ENCODE measurements at places on chromosomes 16 and 17. TPM values are rescaled to one million over a fixed set of nuclear protein-coding genes. Genes with fewer than 3 reads are reported as not detected.

- peak; percentile 39 for DNase-seq
Measured at GRCh38 chr16:89453501-89454321, 36.6 kb downstream of the ANKRD11 start.

DNA sequence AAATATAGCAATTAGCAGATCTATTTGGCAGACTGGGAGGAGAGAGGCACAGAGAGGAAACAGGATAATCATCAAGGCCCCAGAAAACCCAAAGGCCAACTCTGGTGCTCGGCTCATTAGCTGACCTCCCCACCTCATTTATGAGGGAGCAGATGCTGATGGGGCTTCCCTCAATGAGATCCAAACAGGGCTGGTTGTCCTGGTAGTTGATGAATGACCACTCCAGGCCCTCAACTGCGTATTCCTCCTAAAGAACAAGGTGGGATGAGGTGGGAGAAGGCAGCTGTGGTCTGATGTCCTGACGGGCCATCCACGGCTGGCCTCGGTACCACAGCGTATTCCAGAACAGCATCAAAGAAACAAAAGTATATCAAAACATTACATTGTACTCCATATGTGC is 20.8 kb downstream of the ZNHIT3 start:
- no peak for DNase-seq

- no peak for DNase-seq
Measured at GRCh38 chr17:73142872-73143381, 21.9 kb upstream of the SSTR2 start.

DNA sequence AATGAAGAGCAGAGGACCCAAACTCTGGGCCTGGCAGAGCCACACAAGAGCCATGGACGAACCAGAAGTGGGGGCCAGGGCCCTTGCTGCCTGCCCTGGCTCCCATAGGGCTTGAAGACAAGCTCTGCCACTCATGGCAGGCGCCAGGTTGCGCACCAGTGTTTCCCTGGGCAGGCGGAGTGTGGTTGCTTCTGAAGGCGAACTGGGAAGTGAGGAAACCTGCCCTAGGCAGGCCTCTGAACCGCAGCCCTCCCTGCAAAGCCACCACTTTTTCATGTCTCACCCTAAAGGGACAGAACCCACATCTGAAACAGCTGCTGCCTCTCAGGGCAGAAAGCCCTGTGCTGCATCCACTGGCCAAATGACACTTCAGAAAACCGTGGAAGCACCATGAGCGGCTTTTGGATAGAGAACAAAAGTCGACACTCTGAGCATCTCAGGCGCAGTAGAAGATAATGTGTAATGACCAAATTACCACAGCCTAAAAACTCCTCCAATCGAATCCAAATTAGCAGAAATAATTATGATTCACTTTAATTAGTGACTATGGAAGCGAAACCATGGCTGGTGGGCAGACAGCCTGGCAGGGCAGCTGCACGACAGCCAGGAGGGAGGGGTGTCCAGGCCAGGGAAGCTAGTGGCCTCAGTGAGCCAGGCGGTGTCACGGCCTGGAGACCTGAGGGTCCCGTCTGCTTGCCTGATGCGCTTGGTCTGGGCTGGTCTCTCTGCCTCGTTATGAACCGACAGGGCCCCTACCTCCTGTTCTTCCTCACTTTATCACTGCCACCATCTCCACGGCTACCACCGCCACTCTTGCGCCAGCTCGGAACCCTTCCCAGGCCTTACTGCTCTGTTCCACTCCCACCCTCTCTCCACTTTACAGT is 59.1 kb downstream of the PRMT7 start:
- DNase-seq, result peak; percentile 50

DNA sequence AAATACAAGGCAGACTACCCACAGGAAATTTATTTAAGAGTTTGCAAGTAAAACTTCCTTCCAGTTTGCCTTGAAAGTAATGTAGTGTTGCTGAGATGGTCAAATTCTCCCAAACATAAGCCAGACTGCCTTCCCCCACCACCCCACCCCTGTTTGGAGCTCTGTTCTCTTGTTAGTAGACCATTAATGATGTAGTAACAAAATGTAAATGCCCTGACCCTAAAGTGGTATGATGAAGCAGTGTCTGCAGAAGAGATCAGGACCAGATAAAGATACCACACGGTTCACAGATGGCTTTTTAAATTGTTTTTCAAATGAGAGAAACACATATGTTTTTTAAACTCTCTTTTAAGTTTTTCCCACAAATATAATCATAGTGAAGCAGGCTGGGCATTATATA is 136.4 kb upstream of the TMEM97 start:
- no peak for DNase-seq

DNA sequence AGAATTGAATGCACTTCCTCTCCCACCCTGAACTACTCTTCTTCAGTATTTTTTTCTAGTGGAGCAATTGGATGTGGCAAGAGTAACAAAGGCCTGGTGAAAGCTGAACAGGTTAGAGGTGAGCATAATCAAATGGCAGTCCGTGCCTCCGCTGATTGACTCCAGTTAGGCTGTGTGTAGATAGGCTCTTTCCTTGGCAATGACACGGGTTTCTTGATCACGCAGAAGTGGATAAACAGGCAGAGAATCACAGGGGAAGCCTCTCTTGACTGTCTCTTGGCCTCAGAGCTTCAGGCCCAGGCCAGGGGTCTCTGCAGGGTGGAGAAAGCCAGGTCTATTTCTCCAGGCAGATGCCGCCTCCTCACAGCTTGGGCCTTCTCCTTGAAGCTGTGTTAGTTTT is 4.2 kb downstream of the CD300LB start:
- DNase-seq, result no peak

DNA sequence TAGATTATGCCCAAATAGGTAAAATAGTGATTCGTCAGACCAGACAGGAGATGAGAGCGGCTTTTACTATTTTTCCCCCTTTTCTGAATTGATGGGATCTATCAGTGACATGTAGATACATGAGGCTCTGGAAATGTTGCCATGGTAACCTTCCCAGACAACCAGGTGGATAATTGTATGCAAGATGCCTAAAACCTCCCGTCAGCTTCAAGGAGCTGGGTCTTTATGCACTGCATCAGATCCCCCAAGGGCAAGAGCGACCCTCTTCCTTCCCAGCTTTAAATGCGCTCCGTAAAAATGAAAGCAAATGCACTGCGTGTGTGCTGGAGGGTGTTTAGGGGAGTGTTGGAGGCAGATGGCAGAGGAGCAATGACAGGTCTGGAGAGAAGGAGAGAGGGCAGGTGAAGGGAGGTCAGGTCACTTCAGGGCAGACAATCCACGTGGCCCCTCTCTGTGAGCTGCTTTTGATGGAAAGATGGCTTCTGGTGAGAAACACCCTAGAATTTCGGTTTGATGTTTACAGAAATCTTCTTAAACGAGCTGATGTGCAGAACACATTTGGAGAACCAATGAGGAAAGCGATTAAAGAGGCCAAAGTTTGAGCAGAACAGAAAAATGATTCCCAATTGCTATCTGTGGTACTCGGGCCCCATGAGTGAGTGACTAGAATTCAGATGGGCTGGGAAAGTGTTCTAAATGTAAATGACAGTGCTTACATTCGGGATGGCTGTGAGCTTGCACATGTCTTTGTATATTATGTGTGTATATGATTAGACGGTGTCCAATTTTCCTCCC is 461.7 kb upstream of the HSBP1 start:
- no peak for DNase-seq

SLC35G6 gene
- not detected for polyA plus RNA-seq

ZNF469 gene
- polyA plus RNA-seq, result 0.65 TPM

- no peak for DNase-seq
Measured at GRCh38 chr16:2252806-2253148, 1.4 kb upstream of the ECI1 start.

GRCh38 chr17:58617563-58617962 is 74.3 kb downstream of the TEX14 start:
- DNase-seq, result no peak

- DNase-seq, result no peak
Measured at GRCh38 chr17:64648234-64648633, 13.9 kb downstream of the SMURF2 start.

DNA sequence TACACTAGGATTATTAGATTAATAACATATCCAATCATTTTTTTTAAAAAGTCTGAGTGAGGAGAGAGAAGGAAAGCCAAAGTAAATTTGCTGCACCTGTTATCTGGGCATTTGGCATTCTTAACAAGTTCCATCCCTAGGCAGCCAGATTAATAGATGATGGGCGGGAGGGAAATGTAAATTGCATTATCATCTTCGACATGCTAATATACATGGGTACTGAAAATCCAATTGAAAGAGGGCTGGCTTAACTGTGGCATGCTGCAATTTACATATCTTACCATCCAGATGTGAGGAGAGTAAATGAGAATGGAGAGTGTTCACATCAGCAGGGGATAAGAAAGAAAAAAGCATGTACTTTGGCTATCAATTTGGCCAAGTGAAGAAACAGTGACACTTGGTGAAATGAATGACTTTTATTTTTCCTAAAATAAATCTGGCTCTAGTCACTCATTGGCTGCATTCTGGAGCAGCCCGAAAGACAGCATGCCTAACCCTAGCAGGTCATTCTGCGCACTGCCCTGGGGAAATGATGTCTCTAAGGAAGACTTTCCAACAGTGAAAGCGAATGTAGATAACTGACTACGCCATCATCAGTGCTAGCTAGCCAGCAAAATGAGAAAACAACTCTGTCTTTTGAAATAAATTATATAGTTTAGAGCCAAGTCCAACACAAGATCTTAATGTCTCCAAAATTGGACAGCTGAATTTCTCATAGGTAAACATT is 57.9 kb downstream of the HYDIN start:
- DNase-seq, result no peak

- peak; percentile 46 for DNase-seq
Measured at GRCh38 chr17:31373150-31374093, 18.1 kb upstream of the RAB11FIP4 start.

EFNB3 gene
- polyA plus RNA-seq, result not detected

GRCh38 chr17:965311-965989 is 14.1 kb downstream of the NXN start:
- no peak for DNase-seq

DNA sequence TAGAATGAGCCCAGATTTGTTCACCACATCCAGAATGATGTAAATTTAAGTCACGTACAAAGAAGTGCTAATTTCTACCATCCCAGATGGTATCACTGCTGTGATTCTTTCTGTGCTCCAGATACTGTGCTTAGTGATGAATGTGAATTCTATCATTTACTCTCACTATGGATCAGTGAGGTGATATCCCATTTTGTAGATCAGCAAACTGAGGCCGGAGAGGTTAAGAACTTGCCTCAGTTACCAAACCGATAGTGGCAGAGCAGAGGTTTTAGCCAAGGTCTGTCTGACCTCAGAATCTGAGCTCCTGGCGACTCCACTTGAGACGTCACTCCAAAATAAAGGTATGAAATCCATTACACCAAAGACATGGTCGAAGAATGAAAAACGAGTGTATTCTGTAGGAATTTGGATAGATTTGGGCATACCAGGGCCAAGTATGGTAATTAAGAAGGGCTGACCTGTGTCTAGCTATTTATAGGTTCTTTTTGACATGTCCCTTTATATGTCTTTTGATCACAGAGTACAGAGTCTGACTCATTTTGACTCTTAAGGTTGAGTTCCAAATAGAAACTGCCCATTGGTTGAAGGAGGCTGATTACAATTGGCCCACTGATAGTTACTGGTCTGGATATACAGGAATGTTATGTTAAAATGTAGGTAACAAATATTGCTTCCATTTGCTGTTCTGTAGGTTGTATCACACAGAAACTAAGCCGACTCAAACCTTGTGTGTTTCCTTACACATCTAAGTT is 10.0 kb downstream of the MAP2K6 start:
- DNase-seq, result no peak

- no peak for DNase-seq
Measured at GRCh38 chr16:71600822-71601221, 23.9 kb upstream of the TAT start.

DNA sequence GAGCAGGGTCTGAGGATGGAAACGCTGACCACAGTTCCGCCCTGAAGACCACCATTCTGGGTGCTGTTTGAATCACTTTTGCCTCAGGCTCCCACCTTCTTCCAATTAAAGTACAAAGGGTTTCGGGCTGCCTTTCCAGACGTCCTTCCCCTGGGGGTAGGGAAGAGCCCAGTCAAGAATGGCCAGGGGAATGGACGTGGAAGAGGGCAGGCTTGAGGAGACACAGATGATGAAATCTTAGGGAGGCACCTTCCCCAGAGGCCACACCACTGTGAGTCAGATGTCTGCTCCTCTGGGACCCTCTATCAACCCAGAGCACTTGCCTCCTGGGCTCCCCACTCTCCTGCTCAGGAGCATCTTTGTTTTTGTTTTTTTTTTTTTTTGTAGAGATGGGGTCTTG is 27.5 kb upstream of the MTSS2 start:
- DNase-seq, result no peak

DNA sequence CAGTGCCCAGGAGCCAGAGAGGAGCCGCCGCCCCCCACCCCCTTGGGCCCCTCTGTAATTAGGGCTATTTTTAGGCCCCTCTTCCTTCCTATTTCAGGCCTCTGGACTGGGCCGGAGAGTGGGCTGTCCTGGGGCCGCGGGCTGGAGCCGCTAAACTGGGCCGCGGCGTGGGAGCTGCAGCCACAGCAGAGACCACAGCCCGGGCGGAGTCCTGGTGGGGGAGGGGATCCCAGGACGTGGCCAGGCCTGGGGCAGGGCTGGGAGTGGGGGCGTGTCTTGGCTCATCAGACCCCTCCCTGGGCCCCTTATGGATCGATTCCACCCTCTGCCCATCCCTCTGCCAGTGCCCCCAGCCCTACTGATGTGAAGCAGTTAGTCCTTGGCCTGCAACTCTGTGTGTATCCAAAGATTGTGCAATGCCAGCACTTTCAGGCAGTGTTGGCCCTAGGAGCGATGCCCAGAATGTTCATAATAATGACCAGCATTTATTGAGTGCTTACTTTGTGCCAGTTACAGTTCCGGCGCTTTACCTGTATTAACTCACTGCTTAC is 15.0 kb upstream of the TAC4 start:
- no peak for DNase-seq

- no peak for DNase-seq
Measured at GRCh38 chr16:69520800-69521602, 44.8 kb upstream of the NFAT5 start.

GRCh38 chr17:58204796-58205195 is 12.3 kb downstream of the EPX start:
- no peak for DNase-seq

MRPS23 gene
- 38.1 TPM for polyA plus RNA-seq

- DNase-seq, result no peak
Measured at GRCh38 chr17:49577650-49577934, 1.9 kb downstream of the NXPH3 start.

DNA sequence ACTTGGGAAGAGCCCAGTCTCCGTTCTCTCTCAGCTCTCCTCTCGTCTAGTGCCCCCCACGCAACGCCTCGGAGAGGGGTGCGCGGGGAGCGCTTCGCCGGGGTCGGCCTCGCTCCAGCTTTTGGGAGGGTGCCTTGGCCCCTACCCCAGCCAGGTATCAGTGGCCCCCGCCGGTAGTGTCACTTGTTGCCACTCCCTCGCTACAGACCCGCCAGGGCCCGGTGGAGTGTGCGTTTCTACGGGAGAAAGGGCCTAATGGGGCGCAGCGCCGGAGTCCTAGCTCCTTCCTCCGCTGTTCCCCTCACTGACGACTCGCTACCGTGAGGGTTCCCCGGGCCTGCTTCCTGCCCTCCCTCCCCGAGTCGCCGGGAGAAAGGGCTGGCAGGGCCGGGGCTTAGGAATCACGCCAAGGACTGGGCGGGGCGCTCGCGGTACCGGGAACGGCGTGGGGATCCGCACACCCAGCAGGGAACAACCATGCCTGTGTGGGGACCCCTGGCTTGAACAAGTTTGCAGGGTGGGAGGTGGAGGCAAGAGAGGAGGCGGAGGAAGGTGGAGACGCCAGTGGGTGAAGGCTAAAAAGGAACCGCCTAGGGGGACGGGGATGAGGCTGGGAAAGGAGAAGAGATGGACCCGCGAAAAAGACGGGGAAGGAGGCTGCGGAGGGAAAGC is 997 bp upstream of the CDH11 start:
- no peak for DNase-seq
